ENCODE measurements at places on chromosomes 4 and X.
A peak's percentile ranks its signal among the peaks of the same experiment; 100 is the strongest.

DNA sequence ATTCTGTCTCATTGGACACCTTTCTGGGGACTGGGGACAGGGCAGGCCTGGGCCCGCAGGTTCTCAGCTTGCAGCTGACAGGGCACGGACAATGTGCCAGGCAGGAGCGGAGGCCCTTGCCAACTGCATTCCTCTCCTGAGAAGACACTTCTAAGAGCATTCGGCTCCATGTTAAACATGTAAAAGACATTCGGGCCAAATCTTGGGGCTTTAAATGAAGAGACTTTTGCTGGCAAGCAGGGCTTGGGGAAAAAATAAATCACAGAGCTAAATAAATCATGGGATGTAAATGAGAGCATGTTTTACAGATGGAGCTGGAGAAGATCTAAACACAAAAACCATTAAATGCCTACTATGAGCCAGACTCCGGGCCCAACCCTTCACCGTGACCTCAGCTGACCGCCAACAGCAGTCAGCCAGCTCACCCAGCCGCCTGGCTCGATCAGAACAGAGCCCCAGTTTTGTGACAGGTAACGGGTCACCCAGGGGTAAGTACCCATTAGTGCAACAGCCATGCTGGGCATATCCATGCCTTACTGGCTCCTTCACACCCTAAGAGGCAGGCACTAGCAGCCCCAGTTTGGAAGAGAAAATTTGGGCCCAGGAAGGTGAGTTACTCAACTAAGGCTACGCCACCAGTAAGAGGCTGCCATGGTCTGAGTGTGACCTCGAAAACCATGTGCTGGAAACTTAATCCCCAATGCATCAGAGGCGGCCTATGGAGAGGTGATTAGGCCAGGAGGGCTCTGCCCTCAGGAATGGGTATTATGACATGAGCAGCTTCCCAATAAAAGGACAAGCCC lies 14.7 kb downstream of the WDR1 start:
- no peak for DNase-seq

DNA sequence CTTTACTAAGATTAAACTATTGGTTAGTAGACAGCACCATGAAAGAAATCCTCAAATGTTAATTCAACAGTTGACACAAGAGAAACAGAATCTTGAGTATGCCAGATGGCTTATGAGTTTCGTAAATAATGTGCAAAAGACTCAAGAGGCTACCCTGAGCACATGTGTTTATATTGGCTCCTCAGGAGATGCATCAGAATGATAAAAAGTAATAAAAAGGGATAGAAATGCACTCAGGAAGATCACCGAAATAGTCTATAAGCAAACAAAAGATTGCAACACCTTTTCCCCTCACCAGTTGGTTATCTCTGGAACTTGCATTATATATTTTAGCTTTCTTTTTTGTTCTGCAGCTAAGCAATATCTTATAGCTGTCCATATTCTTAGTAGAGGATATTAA lies 84.4 kb downstream of the SCFD2 start:
- DNase-seq, result no peak

- DNase-seq, result no peak
These were observed 127.2 kb upstream of the RPS6KA3 start for GRCh38 chrX:20393944-20394343.

DNA sequence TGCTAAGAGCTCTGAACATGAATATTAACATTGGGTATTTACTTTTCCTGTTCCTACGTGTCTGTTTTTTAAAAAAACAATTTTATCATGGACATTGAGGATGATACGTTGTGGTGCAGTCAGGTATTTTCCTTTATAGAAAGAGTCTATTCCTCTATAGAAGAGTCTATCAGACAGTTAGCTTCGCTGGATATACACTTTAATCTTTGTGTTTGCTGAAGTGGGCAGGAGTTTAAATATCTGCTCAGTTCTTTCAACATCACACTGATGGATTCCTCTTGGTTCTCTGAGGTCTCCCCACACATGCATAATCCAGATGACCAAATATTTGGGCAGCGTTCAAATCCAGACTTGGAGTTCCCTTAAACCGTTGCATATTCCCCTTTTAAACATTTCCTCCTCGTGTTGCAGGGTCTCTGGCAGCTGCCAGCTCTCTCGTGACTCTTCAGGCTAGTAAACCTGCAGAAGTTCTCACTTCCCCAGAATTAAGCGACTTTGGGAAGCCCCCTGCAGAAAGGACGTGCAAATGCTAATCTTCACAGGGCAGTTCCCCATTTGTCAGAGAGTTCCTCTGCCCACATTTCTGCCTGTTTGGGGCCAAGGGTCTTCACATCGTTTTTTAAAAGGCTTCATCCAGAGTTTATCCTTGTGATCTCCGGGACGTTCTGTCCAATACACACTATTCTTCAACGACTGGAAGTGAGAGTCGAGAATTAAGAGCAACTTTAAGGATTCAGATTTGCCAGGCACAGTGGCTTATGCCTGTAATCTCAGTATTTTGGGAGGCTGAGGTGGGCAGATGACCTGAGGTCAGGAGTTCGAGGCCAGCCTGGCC lies 20.5 kb upstream of the DHRSX start:
- DNase-seq, result no peak

- DNase-seq, result no peak
These were observed 164.0 kb downstream of the RNF150 start for GRCh38 chr4:140969296-140969695.

DNA sequence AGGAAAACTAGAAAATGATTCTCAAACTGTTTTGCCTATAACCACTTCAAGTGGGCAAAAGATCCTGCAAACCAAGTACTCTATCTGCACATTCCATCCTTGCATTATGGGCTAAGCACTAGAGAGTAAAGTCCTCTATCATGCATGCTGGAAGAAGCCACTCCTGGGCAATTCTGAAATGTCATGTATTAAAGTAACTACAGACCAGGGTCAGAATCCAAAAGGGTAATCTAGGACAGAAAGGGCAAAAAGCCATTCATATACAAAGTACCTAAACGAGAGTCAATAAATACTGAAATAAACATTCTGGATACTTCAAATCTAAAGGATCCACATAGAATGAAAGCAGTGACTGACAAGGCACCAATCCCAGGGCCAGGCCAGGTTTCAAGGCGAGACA lies 1.0 kb downstream of the SNX12 start:
- no peak for DNase-seq

DNA sequence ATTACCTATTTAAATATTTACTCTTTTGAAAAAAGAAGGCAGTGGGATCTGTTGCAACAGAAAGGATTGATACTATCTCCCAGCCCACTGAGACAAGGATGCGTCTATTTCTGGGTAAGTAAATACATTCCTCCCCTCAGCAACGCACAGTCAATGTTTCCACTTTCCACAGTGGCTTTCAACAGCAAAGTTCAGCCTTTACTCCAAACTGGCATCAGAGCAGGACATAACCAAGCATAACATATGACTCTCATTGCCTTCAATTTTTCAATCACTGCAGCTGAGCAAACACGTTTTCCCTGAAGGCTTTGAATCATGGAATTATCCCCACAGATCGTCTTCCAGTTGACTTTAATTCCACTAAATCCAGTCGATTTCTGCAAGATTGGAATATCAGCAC lies 160.3 kb upstream of the FRG1 start:
- no peak for DNase-seq

- no peak for DNase-seq
These were observed 68.8 kb downstream of the SPANXN4 start for GRCh38 chrX:143094417-143095023.

- DNase-seq, result no peak
These were observed 271.9 kb downstream of the MID1IP1 start for GRCh38 chrX:39073131-39073530.

GRCh38 chr4:189494407-189494806 lies 446.3 kb upstream of the FRG1 start:
- no peak for DNase-seq

DNA sequence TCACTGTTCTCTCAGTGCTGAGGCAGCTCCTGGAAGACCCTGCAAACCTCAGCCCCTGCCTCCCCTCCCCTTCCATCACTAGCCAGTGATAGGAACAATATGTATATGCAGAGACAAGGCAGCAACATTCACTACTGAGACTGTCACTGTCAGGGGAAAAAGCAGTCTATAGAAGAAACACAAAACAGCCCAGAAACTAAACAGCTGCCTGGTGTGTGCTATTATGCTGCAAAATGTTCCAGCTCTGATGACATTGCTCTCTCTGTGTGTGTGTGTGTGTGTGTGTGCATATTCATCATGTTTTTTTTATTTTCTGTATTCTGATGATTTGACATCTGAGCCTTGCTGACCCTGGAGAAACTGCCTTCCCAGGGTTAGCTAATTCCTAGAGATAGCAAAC lies 147.2 kb downstream of the SPATA18 start:
- no peak for DNase-seq

GRCh38 chrX:29461039-29461438 lies 754.3 kb upstream of the MAGEB2 start:
- DNase-seq, result peak; percentile 21

DNA sequence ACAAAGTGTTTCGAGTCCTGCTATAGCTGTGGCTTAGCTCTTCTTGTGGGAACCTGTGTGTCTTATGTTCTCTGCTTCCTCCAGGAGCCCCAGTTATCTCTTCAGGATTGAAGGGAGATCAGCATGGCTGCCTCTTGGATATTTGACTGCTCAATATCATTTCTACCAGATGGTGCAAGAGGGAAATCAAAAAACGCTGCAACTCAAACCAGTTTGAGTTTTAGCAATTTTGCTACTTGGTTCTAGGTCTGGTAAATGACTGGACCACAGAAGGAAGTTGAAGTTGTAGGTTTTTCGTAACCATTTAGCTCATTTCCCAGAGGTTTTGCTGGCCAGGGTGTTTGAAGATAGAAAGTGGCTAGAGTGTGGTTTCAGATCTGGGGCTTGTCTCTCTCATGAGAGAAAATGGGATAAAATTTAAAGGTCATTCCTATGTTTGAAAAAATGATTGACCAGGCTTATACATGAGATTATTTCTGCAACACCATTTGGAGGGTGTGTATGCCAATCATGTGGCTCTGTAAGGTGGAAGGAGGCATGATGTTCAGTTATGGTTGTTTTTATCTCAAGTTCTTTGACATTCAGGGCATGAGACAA lies 210.4 kb downstream of the SPRY1 start:
- DNase-seq, result no peak

DNA sequence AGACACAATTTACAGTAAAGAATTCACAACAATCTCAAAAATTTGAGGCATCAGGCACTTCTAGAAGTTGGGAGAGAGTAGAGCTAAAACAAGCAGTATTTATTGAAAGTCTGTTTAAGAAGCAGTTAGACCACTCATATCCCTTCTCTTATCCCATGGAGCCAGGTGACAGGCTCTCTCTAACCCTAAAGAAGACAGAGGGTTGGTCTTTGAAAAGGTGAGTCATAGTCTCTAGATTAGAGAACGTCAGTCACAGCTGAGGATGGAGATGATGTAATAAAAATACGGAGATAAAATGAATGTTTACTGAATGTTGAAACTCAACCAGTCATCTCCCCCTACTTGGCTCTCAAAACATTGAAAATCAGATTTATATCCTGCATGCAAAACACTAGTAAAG lies 223.8 kb downstream of the CHIC2 start:
- DNase-seq, result no peak

DNA sequence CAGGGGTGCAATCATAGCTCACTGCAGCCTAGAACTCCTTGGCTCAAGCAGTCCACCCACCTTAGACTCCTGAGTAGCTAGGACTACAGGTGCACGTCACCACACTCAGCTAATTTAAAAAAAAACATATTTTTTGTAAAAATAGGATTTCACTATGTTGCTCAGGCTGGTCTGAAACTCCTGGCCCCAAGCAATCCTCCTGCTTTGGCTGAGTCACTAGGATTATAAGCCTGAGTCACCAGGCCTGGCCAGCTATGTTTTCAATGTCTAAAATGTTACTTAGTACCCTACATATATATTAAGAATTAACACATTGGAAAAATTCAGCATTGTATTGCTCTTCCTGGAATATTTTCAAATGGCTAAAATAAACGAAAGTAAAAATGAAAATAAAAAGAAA lies 37.5 kb downstream of the PNPLA4 start:
- peak; percentile 4 for DNase-seq

DNA sequence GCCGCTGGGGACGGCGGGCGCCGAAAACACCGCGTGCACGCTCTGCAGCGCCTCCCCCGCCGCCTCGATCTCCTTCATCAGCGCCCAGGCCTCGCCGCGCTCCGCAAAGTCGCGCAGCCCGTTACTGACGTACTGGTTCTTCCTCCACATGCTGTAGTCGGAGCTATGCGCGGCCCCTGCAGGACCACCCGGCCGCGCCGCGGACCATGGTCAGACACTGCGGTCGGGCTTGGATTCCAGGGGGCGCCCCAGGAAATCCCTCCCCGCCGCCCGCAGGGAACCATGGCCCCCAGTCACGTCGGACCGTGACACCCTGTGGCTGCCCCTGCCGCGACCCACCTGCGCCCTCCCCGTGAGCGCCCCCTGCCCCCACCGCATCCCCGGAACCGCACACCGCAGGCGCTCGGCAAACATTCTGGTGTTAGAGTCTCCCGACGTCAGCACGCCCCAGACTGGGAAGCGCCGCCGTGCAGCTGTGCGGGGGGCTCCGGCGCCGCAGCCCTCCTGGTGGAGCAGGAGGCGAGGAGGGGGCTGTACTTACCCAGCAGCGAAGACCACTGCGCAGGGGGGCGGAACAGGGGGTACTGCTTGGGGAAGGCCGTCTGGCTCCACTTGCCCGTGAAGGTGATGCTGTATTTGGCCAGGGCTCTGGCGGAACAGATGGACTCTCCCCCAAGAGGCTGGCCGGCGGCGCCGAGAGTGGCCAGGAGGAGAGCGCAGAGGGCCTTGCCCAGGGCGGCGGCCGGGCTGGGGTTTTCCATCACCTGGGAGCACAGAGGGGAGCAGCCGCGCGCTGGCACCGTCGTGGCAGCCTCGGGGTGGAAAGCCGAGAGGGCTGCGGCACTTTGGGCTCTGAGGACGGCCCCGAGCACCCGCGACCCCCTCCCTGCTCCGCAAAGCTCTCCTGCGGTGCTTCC lies 814 bp downstream of the SPON2 start:
- DNase-seq, result no peak

GRCh38 chr4:1983053-1983845 lies 25.5 kb downstream of the NELFA start:
- DNase-seq, result no peak

- DNase-seq, result peak; percentile 52
These were observed 23.6 kb upstream of the PACRGL start for GRCh38 chr4:20676501-20677197.

DNA sequence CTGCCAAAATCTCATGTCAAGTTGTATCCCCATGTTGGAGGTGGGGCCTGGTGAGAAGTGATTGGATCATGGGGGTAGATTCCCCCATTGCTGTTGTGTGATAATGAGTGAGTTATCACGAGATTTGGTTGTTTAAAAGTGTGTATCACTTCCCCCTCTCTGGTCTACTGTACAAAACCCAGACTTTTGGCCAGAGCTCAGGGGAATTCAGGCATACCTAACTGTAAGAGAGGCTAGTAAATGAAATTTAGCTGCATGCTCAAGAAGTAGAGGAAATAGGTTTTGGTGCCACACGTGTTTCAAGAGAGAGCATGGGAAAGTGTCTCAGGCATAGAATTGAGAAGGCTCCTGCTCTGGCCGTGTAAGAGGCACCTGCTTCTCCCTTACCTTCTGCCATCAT lies 190.5 kb upstream of the GALNTL6 start:
- no peak for DNase-seq
